Pericardium fibroblast (primary cell): ENCODE measurements at places on chromosomes 2 and 18. TPM values are rescaled to one million over a fixed set of nuclear protein-coding genes. Genes with fewer than 3 reads are reported as not detected.

CD226 gene
- total RNA-seq, result 0.09 and 0.82 TPM in 2 replicates

CYRIA gene
- total RNA-seq, result 0.23 and 0.51 TPM in 2 replicates

DPP10 gene
- not detected in 2 replicates for total RNA-seq

NYAP2 gene
- not detected in 2 replicates for total RNA-seq

DYNAP gene
- total RNA-seq, result not detected in 2 replicates
